ENCODE measurements at places on chromosomes 3 and 15.
A peak's percentile ranks its signal among the peaks of the same experiment; 100 is the strongest.

- peak; percentile 68 for DNase-seq
Measured at GRCh38 chr3:106913111-106913698, 464.0 kb upstream of the CCDC54 start.

DNA sequence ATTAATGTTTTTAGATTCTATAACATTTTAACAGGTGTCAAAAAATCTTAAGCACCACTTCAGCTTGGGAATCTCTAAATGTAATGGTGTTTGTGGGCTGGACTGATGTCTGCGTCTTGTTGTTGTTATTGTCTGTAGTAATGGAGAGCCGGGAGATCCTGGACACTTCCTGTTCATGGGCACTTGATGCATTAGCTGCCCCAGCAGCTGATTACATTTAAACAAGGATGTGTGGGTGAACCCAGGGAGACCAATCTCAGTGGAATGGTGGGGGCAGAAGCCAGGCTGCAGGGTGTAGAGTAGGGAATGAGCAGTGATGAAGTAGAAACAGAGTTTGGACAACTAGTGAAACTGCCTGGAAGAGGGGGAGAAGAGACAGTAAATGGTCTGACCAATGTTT, 7.8 kb downstream of the CCR5AS start:
- no peak for DNase-seq

DNA sequence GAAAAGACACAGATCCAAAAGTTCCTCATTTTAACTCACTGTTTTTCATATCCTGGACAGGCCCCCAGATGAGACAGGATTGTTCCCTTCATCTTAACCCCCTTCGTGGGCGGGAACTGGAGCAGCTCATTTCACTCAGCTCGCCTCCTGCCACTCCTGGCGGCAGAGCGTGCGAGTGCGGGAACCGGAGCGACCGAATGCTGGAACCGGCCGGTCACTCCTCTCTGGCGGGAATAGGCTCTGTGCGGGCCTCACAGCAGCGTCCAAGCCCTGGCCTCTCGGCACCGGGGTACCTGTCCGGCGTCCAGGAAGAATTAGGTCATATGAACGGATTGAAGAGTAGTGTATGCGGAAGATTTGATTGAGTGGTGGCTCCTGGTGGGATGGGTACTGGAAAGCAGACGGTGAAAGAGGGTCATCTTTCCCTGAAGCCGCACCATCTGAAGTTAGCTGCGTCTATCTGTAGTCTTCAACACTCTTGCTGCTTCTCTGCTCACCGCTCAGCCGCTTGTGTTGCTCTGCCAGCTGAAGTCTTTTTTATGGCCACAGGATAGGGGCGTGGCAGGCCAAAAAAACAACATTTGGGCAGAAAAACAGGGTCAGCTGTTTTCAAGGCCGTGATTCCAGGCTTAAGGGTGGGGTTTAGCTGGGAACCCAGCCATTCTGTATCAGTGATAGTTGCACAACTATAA, 42.3 kb upstream of the FXR1 start:
- DNase-seq: no peak

GRCh38 chr3:120039642-120040610, 54.3 kb downstream of the GSK3B start:
- DNase-seq: peak; percentile 18
